Umbilical cord (tissue), 2 donors: ENCODE measurements at places on chromosomes 16 and 17. TPM values are rescaled to one million over a fixed set of nuclear protein-coding genes. Genes with fewer than 3 reads are reported as not detected.
A peak's percentile ranks its signal among the peaks of the same experiment; 100 is the strongest.

GRCh38 chr16:74291577-74292208 lies 4.9 kb upstream of the PSMD7 start:
- DNase-seq, result no peak

DNA sequence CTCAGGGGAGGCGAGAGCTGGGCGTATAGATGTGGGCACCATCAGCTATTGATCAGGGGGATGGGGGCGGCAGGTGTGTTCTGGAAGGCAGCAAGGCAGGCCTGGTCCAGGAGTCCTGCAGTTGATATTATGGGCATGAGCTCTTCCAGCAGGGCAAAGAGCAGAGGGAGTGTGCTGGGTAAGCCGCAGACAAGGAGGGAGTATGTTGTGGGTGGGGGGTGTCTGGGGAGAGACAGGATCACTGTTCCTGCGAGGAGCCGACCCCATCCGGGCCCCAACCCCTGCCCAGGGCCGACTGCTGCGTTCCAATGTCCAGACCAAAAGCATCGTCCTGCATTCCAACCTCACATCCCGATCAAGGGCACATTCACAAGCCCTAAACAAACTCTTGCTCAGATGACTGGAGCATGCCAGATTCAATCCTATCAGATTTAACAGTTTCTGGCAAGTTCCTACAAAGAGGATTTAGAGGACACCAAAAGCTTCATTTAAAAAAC lies 9.2 kb downstream of the MXRA7 start:
- no peak for DNase-seq

GRCh38 chr17:7192271-7192937 lies 13.2 kb upstream of the ASGR1 start:
- DNase-seq, result no peak

DNA sequence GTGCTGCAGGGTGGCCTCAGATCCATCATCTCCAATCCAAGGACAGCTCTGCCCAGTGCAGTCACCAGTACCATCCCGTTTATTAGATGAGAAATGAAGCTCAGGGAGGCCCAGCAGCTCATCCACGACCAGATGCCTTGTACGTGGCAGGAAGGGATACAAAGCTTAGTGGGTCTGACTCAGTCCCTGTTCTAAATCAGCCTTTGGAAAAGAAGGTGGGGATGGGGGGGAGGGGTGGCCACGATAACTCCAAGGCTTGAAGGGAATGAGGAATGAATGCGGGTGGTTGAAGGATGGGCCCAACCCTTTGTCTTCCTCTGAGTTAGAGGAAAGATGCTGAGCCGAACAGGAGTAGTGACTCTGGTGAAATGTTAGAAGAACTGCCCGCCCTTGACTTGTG lies 25.8 kb downstream of the LLGL2 start:
- DNase-seq, result peak; percentile 85

DNA sequence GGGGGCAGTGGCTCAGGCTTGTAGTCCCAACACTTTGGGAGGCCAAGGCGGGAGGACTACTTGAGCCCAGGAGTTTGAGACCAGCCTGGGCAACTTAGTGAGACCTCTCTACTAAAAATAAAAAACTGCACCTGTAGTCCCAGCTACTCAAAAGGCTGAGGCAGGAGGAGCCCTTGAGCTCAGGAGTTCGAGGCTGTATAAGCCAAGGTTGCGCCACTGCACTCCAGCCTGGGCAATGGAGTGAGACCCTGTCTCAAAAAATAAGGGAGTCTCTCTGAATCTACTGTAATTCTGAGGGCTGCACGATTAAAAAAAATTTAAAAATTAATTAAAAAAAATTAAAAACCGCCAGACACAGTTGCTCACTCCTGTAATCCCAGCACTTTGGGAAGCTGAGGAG lies 3.9 kb downstream of the COIL start:
- DNase-seq, result no peak

DNA sequence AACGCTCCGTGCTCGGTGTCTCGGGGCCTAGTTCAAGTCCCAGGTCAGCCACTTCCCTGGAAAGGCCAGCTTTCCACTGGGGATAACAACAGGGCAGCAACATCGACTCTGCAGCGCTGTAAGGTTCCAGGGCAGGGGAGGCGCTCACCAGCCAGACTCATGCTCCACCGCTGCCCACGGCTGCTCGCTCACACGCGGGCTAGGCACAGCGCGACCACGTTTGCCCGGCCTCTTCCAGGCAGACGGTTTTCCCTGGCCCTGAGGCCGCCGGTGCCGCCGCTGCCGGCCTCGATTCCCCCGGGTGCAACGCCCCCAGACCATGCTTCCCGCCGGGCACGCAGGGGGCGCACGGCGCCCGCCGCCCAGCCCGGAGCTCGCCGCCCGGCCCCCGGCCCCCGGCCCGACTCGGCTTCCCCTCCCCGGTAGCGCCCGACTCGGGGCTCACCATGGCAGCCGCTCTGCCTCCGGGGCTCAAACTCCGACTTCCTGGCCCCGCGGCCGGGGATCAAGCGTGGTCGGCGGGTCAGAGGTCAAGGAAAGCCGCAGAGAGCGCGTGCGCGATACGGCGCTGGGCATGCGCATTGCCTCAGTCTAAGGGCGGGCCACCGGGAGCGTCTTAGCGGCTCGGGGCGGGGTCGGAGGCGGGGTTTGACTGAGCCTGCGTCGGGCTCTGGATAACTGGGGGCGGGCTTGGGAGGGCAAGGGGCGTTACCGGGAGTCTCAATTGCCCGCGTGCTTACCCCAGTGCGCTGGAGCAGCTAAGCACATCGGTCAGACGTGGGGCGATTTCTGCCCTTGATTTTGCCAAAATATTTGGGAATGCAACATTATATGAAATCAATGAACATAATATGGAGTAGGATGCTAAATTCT lies at the start of gene PAM16:
Gene PAM16, minus strand, starts transcription at position 535 of the 873 bp plus-strand sequence. Its CDS starts 87 bp downstream, at position 448.
- peak; percentile 96 for DNase-seq

DNA sequence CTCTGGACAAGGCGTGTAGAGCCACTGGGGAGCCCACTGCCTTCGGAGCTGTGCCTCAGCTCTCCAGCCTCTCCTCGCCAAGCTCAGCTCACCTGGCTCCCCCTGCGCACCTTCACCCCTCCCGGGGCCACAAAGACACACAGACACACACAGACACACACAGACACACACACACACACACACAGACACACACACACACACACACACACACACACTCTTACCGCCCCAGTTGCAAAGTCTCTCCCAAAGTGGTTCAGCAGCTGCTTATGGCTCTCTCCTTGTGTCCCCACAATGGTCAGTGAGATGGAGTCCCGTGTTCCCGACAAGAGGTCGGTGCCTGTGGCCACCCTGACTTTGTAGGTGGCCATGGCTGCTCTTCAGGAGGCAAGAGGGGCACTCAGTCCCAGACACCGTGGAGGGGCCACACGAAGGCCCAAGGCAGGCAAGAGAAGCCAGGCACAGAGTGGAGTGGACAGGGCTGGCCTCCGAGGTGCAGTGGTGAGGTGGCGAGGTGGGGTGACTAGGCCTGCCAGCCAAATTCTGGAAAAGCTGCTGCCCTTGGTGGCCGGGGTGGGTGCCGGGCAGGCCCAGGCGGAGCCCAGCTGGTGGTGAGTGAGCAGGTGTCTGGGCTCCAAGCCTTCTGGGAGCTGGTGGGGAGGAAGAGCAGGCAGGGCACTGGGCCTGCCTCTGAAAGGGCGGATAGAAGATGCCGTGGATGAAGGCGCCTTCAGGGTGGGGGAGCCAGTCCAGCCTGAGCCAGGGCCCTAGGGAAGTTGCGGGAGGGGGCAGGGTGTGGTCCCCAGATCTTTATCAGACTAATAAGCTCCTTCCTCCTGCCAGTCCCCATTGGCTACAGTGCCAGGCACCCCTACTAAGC lies at the start of gene ALOX12B:
Gene ALOX12B, minus strand, starts transcription at position 642 of the 877 bp plus-strand sequence. Its CDS starts 274 bp downstream, at position 368.
- DNase-seq, result no peak

- peak; percentile 44 for DNase-seq
Measured at GRCh38 chr17:50660042-50660886, 25.6 kb downstream of the ABCC3 start.

DNA sequence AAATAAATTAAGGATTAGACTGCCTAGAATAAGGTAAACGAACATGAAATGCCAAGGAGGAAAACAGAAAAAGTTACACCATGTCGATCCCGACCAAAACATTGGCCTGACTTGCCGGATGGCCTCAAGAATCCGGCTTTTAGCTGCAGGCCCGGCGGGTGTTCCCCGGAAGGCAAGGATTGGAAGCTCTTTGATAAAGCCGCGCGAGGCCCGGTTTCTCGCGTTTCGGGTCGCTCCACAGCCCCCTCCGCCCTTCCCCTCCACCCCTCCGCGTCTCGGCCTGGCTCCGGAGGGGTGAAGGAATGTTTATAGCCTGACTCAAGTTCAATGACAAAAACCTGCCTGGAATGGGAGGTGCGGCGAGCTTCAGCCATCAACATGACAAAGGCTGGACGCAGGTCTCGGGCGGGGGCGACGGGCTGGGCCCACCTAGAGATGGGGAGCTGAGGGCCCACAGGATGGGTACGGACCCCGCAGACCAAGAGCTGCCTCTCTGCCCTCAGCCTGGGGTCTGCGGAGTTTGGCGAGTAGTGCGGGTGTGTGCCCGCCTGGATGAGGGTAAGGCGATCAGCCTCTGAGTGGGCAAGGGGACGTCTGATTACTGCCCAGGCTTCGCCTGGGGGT lies 2.6 kb downstream of the PRAC1 start:
- DNase-seq, result no peak

- DNase-seq, result peak; percentile 28
Measured at GRCh38 chr16:70724146-70725023, 38.5 kb upstream of the MTSS2 start.

GRCh38 chr16:76035689-76036088 lies 241.5 kb upstream of the CNTNAP4 start:
- DNase-seq, result no peak

DNA sequence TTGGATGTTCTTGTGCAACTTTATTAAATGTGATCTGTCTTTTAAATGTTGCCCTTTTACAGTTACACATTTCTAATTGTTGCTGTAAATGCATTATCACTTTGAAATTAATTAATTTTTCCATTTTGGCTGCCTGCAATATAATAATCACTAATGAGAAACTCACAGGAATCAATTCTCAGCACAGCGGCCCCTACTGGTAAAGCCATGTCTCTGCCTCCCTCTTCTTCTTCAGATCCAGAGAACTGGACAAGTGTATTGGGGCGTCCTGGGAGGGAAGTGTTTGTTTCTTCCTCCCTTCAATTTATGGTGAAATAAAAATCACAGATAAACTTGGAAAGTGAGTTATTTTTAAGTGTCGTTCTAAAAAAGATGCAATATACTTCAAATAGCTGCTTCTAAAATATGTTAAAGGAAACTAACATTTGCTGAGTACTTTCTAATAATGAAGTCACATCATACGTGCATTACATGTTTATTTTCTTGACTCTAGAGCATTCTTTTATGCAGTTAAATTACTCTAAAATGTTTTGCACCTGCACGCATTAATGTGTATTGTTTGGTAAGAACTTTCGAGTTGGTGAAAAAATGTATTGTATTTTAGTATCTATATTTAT lies 338.0 kb downstream of the WWOX start:
- no peak for DNase-seq

GRCh38 chr17:66702106-66702936 lies 132.6 kb upstream of the CACNG5 start:
- DNase-seq, result no peak

- no peak for DNase-seq
Measured at GRCh38 chr17:37088913-37089312, 140.2 kb downstream of the AATF start.

DNA sequence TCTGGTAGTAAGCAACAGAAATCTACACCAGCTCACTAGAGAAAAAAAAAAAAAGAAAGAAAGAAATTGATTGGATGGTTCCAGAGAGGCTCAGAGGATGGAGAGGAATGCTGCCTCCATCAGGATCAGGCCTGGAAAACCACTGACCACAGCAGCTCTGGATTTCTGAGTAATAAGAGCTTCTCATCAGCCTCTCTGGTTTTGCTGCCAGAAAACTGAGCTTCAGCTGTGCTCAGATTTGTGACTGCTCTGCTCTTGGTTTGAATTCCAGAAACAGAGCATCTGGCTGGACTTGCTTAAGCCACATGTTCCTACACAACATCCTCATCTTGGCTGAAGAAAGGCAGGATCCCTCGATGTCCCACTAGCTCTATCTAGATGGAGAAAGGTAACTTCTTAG lies 25.9 kb downstream of the IRX6 start:
- DNase-seq, result peak; percentile 45

DNA sequence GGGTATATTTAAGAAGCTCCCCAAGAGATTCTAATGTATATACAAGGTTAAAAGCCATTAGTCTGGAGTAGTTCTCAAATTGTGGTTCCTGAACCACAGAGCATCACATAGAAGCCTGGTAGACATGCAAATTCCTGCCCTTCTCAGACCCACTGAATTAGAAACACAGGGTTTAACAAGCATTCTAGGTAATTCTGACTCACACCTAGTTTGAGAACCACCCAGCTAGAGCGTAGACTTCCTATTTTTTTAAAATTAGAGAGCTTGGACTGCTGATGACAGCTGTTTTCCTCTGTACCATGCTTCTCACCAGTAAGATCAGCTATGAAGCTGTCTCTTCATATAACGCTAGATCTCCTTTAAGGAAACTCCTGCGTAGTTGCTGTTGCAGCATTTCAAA lies 50.6 kb downstream of the HS3ST3B1 start:
- peak; percentile 12 for DNase-seq

GRCh38 chr17:8681170-8681949 lies 50.8 kb upstream of the MYH10 start:
- DNase-seq, result peak; percentile 81

USP6 gene
- 1.9 TPM for total RNA-seq

ALG1 gene
- total RNA-seq, result 20.2 TPM
